ENCODE measurements at places on chromosomes 7 and 10.

GRCh38 chr7:112497481-112497880 is 16.7 kb downstream of the LSMEM1 start:
- DNase-seq, result no peak

- DNase-seq, result peak; percentile 51
Measured at GRCh38 chr7:46205478-46205877, 284.4 kb upstream of the IGFBP3 start.

- no peak for DNase-seq
Measured at GRCh38 chr7:127208860-127209259, 43.9 kb downstream of the GRM8 start.

DNA sequence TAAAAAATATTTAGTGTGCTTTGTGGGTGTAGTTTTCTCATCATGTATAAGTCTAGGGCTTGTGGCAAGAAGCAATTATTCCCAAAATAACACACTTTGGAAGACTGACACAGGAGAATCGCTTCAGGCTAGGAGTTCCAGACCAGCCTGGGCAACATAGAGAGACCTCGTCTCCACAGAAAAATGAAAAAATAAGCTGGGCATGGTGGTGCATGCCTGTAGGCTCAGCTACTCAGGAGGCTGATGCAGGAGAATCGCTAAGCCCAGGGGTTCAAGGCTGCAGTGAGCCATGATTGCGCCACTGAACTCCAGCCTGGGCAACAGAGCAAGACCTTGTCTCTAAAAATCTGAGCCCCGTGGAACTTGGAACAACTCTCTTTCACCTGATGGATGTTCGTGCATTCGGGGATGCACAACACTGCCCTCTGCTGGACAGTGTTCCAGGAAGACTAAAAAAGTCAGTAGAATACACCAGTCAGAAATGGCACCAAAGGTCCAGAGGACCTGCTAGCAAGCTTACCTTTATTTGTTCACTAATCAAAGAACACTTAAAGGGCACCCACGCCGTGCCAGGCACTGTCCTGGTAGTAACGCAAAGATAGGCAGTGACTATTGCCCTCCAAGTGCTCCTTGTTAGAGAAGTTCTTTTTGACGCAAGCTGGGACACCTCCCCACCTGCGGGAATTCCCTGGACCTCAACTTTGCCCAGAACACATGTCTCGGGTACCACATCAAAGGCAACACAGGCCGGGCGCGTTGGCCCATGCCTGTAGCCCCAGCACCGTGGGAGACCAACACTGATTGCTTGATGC is 81.9 kb upstream of the CALN1 start:
- peak; percentile 55 for DNase-seq

DNA sequence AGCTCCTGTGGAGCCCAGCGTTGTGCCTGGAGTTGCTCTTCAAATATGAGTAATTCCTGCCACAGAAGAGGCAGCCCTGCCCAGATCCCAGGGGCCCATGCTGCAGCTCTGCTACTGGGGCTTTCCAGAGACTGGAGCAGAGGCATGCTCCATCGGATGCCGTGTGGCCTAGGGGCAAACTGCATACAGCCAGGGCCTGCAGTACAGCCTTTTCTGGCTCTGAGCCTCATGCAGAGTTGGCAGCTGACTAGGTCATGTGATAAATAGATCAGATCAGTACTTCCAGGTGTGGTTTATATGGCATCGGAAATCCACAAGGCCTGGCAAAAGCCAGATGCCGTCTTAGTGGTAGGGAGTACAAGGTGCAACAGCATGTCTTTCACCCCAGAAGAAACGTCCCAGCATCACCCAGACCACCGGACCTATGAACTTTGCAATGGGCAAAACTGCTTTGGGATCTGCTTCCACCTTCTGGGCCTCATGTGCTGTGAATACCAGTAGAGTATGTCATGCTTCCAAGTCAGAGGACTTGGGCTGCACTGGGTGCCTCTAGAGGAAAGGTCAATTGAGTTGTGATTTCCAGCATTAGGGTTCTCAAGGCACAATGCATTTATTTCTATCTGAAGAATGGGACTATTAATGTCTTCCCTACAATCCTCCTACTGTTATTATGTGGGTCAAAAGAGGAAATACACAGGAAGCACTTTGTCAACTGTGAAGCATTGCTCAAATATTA is 250.7 kb upstream of the ZNF32 start:
- DNase-seq, result no peak

DNA sequence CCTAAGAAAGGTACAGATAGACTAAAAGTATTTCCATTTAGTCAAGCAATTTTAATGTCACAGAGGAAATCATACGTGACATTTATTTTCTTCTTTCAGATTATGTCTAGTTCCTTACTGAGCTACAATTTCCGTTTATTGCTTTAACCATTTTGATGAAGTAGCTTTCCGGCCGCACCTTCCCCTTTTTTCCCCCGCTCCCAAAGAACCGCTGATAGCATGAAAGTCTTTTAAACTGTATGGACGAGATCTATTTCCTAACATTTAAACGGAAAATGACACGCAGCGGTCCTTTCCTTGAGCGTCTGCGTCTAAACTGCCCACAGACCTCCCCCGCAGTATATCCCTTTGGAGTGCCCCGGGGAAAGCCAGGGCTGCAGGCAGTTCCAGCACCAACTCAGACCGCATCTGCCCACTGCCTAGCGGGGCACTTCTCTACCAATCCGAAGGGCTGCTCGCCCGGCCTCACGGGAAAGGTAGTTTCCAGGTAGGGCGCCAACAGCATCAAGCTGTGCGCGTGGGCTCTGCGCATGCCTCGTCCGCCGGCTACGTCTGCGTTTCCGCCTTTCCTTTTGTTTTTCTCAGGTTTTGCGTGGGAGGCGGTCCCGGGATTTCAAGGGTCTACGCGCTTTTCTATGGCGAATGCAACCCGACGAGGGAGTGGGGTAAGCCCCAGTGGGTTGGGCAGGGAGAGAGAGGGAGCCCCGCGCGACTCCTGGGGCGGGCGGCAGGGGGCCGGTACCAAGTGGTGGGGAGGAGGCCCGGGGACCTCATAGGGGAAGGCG is at the start of gene ZNF33A:
ZNF33A (plus strand) TSS at position 557 of the 785 bp plus-strand sequence. CDS start 1,667 bp downstream, outside the sequence.
- DNase-seq, result peak; percentile 97

DNA sequence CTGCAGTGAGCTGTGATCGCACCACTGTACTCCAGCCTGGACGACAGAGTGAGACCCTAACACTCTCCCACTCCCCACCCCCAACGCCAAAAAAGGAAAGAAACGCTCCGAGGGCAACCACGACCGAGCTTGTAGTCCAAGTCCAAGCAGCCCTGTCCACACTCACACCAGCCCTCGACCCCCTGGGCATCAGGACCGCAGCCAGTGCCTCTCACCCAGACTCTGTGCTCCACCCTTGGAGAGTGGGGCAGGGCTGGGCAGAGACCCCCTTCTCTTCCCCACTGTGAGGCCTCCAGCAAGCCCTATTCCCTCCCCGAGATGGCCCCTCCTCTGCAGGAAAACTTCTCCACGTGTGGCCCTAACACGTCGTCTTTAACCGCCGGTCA is 82.6 kb downstream of the FOXL3 start:
- no peak for DNase-seq

DNA sequence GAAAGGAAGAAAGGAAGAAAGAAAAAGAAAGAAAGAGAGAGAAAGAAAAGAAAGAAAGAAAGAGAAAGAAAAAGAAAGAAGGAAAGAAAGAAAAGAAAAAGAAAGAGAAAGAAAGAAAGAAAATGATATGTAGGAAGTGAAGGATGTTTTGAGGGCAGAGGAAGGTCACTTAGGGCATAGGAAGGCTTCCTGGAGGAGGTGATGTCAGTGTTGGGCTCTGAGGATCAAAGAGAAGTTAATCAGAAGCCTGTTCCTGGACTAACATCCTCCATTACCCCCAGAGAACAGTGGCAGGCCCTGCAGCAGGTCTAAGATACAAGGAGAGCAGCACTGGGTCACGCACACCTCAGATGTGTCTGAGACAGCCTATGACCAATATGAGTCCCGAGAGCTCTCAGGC is 54.7 kb upstream of the CALN1 start:
- no peak for DNase-seq

GRCh38 chr7:2421943-2422310 is 18.5 kb downstream of the CHST12 start:
- no peak for DNase-seq

DNA sequence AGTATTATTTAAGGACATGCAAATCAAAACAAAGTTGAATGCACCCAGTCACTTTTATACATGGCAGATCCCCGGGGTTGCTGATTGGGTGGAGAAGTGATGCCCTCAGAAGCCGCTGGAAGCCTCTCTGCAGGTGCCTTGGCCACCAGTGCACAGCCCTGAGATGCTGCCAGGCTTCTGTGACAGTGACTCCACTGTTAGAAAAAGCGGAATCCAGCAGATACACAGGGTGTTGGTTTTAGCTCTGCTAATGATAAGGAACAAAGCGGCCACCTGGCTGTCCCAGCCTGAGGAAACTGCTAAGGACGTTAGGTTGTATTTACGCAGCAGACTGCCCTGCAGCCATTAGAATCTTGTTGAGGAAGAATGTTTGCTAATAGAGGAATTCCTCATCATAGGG is 47.5 kb downstream of the JAKMIP3 start:
- DNase-seq, result no peak

- no peak for DNase-seq
Measured at GRCh38 chr7:26930845-26931244, 66.5 kb upstream of the SKAP2 start.

- peak; percentile 66 for DNase-seq
Measured at GRCh38 chr7:83550100-83550499, 98.8 kb downstream of the SEMA3E start.

GRCh38 chr7:39464350-39465054 is 101.7 kb upstream of the YAE1 start:
- DNase-seq, result no peak

DNA sequence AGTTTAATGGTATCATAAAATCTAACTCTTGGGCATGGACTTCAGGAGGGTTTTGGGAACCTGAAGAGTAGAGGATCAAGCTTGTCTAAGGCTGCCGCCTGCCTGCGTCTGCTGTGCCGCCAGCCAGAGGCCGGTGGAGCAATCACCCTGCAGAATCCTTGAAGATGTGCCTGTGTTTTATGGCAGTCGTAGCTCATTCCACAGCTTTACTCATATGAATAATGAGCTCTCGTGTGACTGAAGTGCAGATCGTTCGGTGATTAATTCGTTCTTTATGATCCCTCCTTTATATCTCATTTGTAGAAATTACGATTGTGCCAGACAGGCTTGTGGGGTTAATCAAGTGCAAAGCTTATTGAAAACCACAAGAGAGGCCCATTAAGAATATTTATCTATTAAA is 100.8 kb downstream of the ACTR3B start:
- DNase-seq, result no peak

DNA sequence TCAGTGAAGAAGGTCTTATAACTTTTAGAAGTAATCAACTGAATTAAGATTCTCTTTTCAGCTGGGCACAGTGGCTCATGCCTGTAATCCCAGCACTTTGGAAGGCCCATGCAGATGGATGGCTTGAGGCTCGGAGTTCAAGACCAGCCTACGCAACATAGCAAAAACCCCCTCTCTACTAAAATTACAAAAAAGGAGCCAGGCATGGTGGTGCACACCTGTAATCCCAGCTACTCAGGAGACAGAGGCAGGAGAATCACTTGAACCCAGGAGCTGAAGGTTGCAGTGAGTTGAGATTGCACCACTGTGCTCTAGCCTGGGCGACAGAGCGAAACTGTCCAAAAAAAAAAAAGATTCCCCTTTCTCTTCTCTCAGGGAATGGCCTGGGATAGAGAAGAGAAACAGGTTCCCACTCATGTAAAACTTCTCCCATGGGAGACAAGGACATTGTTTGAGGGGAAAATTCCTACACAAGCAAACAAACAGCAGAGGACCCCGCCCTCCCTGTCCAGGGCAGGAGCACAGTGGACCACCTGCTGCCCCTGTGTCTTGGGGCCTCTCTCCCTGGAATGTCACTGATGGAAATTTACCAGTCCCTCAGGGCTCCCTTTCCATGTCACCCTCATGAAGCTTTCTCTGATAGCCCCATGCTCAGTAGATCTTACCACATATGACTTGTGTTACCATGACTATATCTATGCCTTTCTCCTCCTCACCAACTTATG is 5.6 kb downstream of the IL2RA start:
- DNase-seq, result no peak

DNA sequence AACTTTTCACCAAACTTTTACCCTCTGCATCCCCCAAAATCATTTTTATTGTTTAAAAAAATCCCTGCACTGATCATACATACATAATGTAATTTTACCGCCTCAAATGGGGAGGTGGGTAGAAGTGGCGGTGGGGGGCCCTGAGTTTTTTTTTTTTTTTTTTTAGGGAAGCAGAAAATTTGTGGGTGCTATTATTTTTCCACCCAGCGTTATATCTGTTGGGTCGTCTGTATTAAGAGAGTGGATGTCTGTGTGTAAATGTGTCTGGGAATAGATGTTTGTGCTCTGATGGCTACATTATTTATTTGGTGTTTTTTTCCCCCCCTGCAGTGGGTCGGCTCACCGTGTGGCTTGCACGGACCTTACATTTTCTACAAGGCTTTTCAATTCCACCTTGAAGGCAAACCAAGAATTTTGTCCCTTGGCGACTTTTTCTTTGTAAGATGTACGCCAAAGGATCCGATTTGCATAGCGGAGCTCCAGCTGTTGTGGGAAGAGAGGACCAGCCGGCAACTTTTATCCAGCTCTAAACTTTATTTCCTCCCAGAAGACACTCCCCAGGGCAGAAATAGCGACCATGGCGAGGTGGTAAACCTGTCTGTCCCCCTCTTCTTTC is 438 bp downstream of the ARID5B start:
- peak; percentile 30 for DNase-seq

- DNase-seq, result no peak
Measured at GRCh38 chr10:100041306-100042002, 31.7 kb upstream of the DNMBP start.

GRCh38 chr10:62457196-62457595 is 83.0 kb downstream of the ZNF365 start:
- DNase-seq, result no peak

GRCh38 chr10:124403548-124403947 is 15.2 kb downstream of the OAT start:
- DNase-seq, result peak; percentile 87

- no peak for DNase-seq
Measured at GRCh38 chr10:128062881-128063563, 63.2 kb downstream of the MKI67 start.

GRCh38 chr10:104297697-104298660 is 29.0 kb downstream of the GSTO2 start:
- no peak for DNase-seq

DNA sequence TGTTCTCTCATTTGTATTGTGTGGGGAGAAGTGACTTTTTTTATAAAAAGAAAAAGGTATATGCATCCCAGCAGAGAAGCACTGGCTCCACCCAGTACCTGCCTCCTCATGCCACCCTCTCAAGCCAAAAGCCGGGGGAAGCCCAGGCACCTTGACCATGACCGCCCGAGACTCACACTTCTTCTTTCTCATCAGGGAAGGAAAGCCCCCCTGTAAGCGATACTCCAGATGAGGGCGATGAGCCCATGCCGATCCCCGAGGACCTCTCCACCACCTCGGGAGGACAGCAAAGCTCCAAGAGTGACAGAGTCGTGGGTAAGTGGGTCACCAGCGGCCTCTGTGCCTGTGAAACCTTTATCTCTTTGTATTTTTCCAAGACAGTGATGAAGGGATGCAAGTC is 22.9 kb downstream of the IKZF1 start:
- DNase-seq, result no peak

GRCh38 chr7:114657279-114657678 is 242.7 kb downstream of the FOXP2 start:
- no peak for DNase-seq
